ENCODE measurements at places on chromosomes 16 and 17.

DNA sequence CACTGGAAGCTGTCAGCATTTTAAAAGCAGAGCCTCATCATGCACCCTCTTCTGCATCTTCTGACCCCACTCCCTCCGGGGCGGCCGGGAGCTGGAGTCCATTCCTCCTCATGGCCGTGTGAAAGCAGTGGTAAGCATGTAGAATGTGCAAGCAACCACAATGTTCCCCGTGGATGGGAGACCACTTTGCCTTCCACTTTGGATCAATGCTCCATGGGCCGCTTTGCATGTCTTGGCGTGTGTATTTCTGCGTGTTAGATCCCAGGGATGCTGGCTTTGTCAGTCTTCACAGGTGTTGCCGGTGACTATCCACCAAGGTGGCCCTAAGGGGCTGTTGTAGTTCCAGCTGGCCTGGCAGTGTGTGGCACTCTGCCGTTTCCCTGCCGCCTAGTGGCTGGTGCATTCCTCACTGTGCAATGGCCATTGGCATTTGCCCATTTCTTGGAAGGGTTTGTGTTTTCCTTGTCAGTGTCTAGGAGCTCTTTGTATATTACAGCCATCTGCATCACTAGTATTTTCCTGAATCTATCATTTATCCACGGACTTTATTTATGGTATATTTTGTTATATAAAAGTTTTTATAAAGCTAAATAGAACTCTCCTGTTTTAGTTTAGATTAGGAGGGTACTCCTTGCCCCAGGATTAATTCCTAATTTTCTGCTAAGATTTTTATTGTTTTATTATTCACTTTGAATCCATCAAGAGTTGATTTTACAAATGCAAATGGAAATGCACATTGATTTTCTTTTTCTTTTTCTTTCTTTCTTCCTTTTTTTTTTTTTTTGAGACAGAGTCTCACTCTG is 5.8 kb upstream of the ALDH3A1 start:
- no peak for DNase-seq

GRCh38 chr16:71631776-71632175 is 5.8 kb downstream of the MARVELD3 start:
- DNase-seq, result no peak

GRCh38 chr17:75777296-75777922 is 7.2 kb upstream of the UNK start:
- no peak for DNase-seq

DNA sequence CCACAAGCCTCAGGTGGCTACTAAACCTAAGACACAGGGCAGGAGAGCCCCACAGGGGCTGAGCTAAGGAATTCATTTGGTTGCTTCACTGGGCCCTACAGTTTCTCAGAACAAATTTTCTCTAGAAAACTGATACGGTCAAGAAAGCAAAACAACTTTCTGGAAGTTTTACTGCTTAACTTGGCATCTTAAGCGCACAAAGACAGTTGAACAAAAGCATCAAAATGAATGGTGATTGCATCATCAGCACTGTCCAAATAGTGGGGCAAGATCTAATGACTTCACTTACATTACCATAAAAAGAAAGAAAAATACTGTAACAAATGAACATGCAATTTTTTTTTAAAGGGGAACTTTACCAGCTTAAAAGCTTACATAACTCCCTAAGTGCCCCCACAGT is 47.6 kb downstream of the XPO6 start:
- DNase-seq, result no peak

Data from CD4-positive, alpha-beta T cell treated with Interleukin-15 for 4 hours (primary cell).